ENCODE measurements at places on chromosomes 1 and 21.

- DNase-seq, result no peak
Measured at GRCh38 chr21:24050231-24050630, 1557.0 kb downstream of the MRPL39 start.

DNA sequence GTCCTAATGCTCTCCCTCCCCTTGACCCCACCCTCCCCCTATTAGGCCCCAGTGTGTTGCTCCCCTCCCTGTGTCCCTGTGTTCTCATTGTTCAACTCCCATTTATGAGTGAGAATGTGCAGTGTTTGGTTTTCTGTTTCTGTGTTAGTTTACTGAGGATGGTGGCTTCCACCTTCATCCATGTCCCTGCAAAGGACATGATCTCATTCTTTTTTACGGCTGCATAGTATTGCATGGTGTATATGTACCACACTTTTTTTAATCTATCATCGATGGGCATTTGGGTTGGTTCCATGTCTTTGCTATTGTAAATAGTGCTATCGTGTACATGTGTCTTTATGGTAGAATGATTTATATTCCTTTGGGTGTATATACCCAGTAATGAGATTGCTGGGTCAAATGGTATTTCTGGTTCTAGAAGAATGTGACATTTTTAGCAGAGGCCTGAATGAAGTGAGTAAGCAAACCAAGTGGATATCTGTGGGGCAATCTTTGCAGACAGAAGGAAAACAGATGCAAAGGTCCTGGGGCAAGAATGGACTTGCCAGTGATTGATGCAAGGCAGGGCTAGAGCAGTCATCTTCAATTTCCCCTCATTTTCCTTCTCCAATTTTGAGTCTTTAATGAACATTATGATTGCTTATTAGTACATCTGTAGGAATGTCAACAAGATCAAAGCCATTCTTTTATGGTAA is 50.2 kb downstream of the UBE4B start:
- DNase-seq, result no peak

- no peak for DNase-seq
Measured at GRCh38 chr1:155681776-155682175, 6.8 kb downstream of the YY1AP1 start.

- peak; percentile 38 for DNase-seq
Measured at GRCh38 chr1:160291248-160292220, 6.6 kb upstream of the PEX19 start.

DNA sequence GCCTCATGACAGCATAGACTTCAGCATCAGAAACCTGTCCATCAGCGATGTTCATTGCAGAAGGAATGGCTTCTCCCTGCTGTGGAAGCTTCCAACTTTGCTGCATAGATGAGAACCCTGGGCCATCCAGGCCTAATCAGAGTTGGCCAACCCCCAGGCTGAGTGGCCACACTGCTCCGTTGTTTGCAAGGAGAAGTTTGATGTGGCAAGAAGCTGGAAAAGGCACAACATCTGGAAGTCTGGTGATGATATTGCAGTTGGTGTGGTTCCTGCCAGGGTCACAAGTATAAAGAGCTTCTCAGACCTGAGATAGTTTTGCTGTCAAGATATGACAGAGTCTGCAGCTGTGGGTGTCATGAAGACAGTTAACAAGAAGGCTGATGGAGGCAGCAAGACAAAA is 41.2 kb downstream of the RHOU start:
- no peak for DNase-seq

DNA sequence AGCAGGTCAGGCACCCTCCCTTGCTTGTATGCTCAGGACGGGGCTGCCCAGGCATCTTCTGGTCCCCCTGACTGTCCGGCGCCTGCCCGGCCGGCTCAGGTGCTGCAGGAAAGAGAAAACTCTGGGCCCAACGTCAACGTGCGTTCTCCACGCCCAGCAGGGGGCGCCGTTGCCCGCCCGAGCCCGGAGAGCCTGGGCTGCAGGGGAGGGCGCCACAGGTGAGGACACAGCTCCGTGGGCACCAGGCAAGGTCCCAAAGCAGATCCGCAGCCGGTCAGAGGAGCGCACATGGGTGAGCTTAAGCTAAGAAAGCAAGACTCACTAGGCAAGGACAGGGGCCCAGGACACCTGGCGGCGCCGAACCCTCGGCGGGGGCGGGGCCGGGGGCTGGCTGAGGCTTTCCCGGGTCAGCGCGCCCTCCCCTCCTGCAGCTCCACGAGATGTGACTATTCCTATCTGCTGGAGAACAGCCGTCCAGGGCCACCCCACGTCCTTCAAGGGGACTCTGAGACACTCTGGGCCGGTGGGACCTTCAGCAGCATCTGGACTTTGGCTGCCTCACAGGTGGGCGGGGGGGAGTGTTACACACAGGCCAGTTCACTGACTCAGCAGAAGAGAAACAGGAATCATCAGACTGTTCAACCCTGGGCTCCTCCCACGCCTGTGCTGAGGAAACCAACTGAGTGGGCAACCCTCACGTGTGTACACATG is 29.3 kb downstream of the KRTAP10-1 start:
- DNase-seq, result peak; percentile 28

DNA sequence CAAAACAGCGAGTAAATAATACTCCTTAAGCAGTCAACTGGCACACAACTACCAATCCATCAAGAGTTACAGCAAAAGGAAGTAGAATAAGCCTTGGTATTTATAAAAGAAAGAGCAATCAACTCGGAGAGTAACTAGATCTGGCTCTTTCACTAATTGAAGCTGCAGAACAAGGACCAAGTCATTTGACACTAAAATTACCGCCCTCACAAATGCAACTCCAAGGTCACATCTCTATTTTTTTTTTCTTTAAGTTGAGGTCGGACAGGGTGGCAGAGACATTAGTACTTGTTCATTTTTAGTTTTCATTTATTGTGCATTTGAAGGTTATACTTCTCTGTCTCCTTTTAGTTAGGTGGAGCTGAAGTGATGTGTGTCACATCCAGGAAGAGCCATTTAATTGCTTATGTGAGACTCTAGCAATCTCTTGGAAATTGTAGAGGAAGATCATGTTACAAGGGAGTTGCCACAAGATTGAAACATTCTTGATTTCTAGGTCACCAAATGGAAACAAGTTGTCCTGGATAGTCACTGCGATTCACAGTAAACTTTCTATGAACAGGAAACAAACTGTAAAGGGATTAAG is 138.1 kb upstream of the ADAMTS5 start:
- no peak for DNase-seq

DNA sequence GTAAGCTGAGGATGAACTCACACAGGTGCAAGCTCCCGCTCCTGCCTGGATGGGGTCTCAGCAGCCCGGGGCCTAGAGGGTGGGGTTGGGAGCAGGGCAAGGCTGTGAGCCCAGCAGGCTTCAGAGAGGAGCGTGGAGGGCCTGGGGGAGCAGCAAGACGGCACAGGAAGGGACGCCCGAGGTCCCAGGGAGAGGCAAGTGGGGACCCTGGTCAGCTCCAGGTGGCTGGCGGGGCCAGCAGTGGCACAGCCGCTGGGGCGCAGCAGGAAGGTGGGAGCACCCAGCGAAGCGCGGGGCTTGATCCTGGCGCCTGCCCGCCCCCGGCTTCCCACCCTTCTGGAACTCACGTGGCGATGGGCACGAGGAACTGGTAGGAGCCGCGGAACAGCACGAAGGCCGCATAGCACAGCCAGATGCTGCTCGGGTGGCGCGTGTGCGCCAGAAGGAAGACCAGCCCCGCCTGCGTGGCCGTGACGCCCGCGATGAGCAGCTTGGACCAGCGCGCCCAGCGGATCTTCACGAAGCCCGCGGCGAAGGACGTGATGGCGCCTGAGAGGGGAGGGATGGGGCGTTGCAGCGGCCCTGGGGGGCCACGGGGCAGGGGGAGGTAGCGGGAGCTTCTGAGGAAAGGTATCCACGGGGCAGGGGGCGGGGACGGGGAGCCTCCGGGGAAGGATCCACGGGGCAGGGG is 11.7 kb downstream of the SLC19A1 start:
- no peak for DNase-seq

DNA sequence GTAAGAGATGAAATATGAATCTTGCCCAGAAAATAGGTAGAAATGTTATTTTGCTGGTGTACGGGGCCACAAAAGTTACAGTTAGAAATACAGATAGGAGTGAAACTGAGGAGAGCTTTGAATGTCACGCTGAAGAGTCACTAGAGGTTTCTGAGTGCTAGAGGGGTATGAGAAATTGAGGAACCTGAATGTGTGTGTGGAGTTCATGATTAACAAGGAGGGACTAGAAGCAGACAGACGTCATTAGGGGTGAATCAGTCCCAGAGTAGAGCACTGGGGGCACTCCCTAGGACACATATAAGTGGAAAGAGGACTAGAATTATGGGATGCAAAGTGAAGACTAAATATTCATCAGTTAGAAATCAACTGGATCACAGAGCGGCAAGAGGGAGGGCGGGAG is 188.9 kb upstream of the MAP1LC3C start:
- no peak for DNase-seq

GRCh38 chr21:28884481-28884880 is 108.2 kb downstream of the LTN1 start:
- DNase-seq, result no peak

GRCh38 chr1:59298710-59299346 is 1.9 kb downstream of the FGGY start:
- no peak for DNase-seq

DNA sequence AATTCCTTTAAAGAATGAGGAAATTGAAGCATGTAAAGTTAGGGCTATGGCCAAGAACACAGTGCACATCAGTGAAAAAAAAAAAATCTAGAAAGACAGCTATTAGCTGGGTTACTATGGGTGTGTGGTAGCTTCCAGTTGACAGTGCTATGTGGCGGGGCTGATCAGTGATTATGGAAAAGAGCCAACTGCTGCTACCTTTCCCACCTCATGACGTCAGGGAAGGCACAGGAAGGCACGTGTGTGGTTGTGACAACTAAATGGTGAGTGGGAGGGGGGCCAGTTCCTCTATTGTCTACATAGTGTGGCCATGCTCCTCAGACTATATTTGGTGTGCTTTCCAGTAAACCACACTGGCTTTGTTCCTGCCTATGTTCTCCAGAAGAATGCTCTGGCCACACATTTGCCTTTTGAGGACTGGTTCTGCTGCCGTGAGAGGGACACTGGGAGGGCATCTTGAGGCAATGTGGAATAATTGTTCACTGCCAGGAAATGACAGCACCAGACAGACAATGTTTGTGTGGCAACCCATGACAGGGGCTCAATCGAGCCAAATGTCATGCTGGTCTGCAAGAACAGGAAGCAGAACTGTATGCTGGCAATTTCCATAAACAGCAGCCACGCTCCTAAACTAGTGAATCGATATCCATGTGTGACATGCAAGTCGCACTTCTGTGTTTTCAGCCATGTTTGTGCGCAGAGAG is 3.0 kb upstream of the SDE2 start:
- DNase-seq, result peak; percentile 13

DNA sequence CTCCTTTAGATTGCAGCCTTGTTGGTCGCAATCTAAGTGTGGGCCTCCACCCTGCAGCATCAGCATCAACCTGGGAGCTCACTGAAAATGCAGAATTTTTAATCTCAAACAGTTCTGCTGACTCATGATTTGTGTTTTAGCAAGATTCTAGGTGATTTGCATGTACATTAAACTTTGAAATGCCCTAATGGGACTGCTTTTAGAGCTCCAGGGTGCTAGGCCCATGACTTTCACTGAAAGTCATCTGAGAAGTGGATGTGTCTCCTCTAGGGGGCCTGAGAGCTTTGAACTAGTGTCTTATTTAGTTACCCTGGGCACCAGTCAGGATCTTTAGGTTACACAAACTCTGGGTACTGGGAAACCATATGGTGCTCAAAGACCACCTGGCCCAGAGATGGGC is 9.0 kb downstream of the TRIM67 start:
- DNase-seq, result no peak

GRCh38 chr1:38915352-38915948 is 26.2 kb downstream of the RHBDL2 start:
- DNase-seq, result no peak

GRCh38 chr1:3711780-3712451 is 40.3 kb upstream of the CCDC27 start:
- DNase-seq, result no peak

DNA sequence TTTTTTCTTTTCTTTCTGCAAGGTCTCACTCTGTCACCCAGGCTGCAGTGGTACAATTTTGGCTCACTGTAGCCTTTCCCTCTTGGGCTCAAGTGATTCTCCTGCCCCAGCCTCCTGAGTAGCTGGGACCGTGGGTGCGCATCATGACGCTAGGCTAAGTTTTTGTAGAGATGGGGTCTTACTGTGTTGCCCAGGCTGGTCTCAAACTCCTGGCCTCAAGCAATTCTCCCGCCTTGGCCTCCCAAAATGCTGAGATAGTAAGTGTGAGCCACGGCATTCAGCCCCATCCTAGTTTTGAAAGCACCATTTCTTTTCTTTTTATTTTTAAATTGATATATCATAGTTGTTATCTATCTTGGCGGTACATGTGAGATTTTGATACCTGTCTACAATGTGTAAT is 140.6 kb downstream of the GALNT2 start:
- DNase-seq, result no peak

DNA sequence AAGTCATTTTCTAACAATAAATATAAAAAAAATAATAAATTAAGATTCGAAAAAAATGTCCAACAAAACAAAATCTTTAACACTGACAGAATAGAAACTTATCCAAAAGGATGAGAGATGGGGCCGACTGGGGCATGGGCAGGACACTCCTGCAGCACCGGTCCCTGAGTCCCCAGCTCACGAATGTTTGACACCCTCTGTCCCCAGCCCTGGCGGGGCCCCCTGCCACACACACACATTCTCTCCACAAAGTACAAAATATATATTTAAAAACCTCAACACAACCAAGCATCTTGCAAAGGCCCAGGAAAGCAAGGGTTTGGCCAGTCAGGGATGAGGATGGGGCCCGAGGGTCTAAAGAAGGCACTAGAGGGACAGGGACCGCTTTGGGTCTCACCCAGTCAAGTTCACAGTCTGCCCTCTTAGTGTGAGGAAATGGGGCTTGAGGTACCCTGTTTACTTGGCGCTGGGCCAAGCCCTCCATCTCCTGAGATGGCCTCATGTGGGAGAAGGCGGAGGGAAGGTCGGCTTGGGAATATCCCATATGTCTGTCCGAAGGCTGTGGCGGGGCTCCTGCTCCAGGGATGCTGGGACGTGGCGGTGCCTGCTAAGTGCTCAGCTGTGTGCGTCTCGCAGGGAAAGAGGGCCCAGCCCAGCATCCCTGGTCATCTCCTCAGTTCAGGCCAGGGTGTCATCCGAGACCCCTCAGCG is 31.3 kb downstream of the EPHA2 start:
- no peak for DNase-seq

DNA sequence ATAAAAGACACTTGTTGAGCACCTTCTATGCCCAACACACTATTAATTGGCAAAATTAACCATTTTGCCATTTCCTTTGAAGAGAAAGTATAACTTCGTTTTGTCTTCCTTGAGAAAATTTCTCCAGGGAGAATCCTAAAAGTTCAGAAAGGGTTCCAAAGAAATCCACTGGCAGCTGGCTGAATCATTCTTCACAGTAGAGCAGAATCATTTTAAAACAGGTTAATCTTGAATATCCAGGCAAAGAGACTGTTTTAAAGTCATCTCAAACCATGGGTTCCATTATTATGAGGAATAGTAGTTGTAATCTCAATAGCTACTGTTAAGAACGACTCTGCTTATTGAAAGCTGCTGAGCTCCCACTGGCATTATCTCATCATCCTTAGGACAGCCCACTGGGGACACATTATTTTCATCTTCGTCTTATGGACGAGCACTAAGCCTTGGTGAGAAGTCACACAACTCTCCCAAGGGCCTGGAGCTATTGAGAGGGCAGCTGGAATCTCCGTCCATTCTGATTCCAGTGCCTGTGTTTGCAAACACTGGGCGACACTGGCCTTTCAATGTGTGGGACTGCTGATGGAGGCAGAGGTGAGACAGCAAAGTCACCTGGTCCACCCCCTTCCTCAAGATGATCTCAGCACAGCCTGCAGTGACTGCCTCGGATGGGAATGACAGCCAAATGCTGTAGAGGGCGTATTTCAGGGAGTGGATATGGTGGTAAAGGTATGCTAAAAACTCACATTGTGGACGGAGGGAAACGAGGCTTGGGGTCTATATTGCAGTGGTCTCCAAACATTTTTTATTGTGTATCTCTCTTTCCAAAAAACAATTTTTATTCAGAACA is 15.3 kb upstream of the PGBD5 start:
- DNase-seq, result no peak
